Activated T-helper 1 cell treated with anti-CD3 and anti-CD28 coated beads, Interleukin-2, amount 50 U/mL, for 16 hours (primary cell): ENCODE measurements at places on chromosomes 11 and 22.

DNA sequence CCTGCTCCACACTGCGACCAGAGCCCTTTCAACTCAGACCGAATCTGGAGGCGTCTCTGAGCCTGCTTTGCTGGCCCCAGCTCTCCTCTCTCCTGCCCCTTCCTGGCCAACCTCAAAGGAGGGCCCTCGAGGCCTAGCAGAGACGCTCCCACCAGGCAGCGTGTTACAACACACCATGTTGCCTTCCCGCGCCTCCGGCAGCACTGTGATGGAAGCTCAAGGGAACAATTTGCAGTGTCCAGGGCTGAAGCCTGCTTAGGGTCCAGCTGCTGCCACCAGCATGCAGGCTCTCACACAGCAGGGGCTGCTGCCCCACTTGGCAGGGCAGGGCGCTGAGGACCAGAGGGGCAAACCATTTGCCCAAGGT lies 18.4 kb downstream of the LINC01488 start:
- no peak for DNase-seq

GRCh38 chr11:124801014-124801413 lies 808 bp upstream of the MSANTD2 start:
- DNase-seq: no peak

DNA sequence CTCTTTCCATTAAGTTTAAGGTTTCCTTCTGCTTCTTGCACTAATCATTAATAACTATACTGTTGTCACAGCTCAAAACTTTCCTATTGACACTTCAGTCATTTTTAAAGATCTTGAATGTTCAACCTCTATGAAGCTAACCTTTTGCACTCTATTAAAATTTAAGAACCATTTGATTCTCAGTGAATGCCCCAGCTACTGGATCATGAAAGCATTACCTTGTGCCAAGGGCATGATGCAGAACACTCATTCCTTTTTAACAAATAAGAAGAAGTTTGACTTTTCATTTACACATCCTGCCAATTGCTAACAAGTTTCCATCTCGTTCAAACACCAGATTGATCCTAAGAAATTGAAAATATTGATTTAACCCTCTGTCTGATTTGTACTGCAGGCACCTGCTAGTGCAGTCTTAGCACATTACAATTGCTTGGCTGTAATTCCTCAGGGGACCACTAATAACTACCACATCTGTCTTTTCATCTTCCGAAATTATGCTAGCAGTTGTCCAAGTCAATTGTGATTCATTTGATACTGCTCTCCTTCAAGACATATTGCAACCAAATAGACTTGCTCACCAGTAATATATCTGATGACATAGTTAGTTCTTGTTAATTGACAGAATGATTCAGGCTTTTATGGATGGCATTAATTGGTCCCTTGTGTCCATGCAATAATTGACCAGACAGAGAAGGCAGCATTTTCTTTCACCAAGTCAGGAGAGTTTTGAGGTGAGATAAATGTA lies 158.4 kb downstream of the TEAD1 start:
- no peak for DNase-seq

DNA sequence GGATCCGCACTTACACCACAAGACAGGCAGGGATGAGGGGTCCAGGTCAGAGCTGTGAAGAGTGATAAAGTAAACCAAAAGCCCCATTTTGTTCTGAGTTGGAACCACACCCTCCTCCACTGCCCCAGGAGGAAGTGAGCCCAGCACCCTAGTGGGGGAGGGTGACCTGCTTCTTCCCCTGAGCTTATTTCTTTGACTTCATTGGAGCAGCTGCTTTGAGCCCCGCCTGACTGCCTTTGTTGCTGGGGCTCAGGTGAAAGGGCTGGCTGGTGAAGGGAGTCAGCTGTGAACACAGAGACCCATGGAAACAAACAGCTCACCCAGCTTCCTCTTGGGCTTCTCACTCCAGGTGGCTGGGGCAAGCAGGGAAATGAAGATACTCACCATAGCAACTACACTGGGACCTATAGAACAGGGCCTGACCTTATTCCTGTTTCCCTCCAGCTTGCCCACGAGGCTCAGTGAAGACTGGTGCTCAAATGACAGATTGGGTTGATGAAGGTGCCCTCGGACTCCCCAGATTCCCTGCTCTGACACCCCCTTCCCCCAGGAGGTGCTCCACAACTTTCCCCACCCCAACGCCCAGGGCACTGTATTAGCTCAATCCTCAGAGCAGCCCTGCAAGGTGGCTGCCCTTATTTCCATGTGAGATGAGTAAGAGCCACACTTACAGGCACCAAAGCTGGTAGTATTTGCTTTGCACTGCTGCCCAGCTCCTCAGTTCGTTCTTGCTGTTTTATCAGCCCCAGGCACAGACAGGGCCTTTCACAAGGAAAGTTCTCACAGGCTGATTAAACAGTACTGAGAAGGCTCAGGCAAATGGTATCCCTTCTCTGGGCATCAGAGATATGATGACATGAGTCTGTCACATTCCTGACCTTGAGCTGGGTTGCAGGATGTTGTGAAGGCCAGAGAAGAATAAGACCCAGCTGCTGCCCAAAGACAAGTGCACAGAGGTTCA lies 2.4 kb downstream of the UCP2 start:
- DNase-seq: peak; percentile 58

DNA sequence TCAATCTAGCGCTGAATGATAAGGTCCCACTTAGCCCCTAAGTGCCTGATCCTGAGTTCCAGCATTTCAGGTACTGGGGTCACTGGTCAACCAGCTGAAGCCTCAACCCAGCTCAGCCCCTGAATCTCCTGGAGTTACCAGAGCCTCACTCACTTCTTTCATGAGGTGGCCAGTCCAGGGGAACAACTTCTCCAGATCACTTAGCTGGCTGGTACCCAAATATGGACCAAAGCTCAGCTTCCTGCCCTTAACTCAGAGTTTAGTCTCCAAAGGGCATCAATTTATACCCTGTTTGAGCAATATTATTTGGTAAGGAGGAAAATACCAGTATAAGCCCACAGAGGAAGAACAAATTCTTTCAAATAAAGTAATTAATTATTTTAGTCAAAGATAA lies 105.6 kb downstream of the SLC1A2 start:
- no peak for DNase-seq

GRCh38 chr22:24440718-24441405 lies 13.5 kb downstream of the ADORA2A start:
- DNase-seq: no peak
